ENCODE measurements at places on chromosomes 13 and 19. TPM values are rescaled to one million over a fixed set of nuclear protein-coding genes. Genes with fewer than 3 reads are reported as not detected.

GRCh38 chr13:49806126-49806536 is 13.6 kb upstream of the KPNA3 start:
- DNase-seq: no peak

DNA sequence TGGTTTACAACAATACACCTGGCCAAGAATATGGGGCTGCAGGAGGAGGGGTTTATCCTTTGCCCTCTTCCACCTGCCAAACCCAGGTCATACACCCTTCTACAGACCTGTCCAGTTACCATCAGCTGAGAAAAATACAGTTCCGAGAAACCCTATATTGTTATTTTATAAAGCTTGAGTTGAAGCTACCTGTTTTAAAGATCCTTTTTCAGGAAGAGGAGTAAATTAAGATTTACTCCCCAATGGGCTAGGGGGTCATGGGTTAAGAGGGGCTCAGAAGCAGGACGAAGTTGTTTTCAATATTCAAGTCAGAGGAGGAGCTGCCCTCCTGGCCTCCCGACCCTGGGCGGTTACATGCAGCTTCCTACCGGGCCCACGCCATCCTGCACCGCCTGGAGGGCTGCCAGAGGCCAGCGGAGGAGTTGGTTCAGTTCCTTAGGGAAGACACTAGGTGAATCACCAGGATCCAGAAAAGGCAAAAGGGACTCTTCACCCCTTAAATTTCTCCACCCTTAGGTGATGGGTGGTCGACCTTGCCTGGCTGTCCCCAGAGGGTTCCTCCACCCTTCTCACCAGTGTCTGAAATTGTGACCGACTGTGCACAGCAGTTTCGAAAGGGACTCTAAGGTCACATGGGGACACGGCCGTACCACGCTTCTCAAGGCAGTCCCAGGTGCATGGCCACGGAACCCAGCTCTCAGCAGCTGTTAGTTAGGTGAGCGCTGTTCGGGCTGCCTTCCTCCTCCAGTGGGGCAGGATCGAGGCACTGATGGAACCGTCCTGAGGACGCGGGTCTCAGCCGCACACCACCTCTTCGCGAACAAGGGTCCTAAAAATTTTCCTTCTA is 1.2 kb downstream of the GJB2 start:
- DNase-seq: no peak

Gene CCNE1
- 1.1 TPM for total RNA-seq

Gene SULT2A1
- total RNA-seq: not detected

Gene TEX26
- 2.3 TPM for total RNA-seq

All from occipital lobe (tissue), 3 donors.